AG10803 (cell line): ENCODE measurements at places on chromosomes 6 and 20.

GRCh38 chr6:130138116-130138908 is 84.4 kb downstream of the SAMD3 start:
- DNase-seq, result no peak

- no peak for DNase-seq
Observed at GRCh38 chr20:33064572-33065287, 11.0 kb downstream of the BPIFB3 start.

DNA sequence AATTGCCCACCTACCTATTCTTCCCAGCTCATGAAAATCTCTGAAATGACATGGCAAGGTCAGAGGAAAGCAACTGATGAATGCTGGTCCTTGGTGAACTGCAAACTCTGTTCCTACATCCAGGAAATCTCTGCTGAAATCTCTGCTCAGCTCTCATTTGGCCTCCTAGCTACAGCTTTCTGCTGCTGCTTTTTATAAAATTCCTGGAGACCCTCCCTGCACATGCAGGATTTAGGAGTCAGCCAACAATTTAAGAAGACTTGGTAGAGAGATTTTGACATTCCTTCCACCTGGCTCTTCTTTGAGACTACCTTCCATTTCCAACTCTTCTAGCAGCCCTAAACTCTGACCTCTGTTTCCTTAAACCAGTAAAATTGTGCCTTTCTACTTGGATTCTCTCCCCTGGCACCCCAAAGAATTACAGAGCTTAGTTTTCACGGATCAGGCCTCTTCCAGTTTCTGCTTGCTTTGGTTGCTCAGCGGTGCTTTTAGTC is 55.5 kb downstream of the PDE7B start:
- no peak for DNase-seq

GRCh38 chr6:121439926-121440325 is 4.5 kb downstream of the GJA1 start:
- no peak for DNase-seq

- DNase-seq, result no peak
Observed at GRCh38 chr20:47506850-47507249, 5.2 kb downstream of the NCOA3 start.

DNA sequence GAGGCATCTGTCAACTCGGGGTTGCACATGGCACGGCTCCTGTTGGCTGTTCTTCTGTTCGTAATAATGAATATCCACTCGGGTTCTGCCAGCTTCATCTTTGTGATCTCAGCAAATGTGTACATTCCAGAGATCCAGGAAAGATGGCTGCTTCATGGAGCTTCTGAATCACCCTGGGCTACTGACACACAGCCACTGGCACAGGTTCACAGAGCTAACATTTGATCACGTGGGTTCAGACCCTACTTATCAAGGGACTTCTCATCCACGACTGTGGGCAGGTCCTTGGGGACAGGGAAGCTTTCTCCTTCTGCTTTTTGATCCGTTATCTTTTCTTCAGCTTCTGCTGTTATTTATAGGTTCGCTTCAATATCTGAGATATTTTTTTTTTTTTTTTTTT is 18.1 kb downstream of the PPP1R3G start:
- DNase-seq, result no peak

GRCh38 chr6:164099269-164099865 is 684.8 kb downstream of the QKI start:
- no peak for DNase-seq

GRCh38 chr6:105832313-105832761 is 253.8 kb upstream of the PRDM1 start:
- DNase-seq, result peak; percentile 55

DNA sequence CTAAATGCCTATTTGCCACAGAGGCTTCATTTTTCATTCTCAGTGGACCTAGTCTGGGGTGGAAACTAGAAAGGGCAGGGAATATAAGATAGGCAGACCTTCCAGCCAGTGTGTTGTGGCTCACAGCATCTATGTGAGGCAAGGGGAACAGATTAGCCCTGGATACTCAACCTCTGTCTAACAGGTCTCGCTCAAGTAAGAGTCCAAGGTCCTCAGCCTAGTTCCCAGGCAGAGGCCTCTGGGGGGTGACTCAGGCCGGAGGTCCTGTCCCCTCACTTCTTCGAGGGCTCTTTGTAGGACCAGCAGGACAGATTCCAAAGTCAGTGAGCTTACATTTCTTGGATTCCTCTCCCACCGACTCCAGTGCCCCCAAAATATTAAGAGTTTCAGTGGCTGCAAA is 106.6 kb downstream of the ZMYND8 start:
- DNase-seq, result no peak

DNA sequence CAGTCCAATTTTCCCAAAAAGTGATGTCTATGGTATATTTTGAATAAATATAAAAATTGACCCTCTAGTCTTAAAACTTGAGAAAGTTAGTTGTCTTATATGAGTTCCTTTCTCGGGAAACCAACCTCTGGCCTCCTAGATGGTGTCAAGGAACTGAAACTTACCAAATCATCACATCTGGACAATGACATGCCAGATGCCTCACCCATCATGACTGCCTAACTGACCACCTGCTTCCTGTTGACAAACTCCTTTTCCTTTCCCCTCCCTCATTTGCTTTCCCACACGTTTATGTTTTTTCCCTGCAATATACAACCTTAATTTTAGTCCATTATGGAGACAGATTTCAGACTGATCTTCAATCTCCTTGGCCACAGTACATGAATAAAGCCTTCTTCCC is 731.0 kb downstream of the EPHA7 start:
- no peak for DNase-seq

DNA sequence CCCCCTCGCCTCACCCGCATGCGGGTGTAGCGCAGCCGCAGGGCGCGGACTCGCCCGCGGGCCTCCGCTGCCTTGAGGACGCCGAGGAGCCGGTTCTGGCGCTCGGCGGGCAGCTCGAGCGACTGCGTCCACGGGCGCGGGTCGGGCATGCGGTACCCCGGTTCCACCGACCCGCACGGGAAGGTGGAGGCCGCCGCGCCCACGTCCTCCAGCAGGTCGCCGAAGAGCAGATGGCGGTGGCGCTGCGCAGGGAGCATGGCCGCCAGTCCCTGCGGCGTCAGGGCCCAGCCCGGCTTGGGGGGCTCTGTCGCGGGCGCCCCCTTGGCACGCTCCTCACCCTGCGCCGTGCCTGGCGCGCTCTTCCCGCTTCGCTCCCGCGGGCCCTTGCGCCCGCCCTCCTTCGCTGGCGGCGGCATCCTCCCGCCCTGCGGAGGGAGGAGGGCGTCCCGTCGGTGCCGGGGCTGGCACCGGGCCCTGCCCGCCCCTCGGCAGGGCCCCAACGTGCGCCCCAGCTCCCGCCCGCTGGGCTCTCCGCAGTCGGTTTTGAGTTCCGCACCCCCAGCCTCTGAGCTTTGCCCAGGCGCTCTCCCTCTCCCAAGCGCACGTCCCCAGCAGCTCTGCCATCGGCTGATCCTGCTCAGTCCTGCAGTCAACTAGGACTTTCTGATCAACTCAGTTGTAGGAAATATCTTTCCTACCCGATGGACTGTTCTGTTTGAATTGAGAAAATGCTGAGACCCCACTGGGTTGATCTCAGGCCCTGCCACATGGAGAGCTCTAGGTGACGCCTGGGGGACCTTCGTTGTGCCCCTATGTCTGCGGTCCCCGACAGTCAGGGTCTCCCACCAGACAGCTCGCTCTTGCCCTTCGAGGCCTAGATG is at the start of gene LKAAEAR1:
TSS of gene LKAAEAR1 (minus strand) at position 595 of the 881 bp plus-strand sequence. CDS start at position 416, 179 bp downstream.
- no peak for DNase-seq

GRCh38 chr6:108702106-108702851 is 141.6 kb downstream of the FOXO3 start:
- DNase-seq, result no peak

DNA sequence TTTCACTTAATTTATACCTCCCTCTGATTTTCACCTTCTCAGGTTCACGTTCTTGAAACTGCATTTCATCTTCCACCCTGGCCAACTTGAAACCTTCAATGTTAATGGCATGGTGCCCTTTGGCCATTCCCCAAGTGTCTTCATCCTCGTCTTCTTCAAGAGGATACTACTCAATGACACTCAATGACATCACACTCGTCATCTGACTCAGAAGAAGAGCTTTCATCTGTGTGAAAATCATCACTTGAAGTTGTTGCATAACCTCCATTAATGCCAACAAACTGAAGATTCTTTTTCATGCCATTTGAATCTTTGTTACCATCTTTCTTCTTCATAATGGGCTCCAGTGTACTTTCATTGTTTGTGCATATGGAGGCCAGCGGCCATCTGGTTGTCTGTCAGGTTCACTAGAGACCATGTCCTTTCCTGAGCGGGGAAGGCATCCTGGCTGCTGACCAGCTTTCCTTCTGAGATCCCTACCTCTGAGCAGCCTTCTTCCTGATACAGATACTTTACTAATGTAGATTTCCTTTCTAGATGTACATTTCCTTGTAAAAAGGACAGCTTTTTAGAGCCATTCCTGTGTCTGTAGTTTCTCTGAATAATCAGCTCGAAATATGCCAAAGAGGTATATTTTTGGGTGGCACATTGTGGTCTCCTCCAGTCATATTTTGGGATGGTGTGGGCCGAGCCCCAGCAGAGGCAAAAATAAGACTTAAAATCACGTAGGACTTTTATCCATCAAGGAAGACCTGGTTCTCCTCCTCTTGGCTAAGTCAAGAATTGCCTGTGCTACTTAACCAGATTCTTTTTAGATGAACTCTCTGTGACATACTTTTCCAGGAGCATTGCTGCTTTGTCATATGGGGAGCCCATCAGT is 21.3 kb downstream of the TRMT6 start:
- DNase-seq, result no peak

DNA sequence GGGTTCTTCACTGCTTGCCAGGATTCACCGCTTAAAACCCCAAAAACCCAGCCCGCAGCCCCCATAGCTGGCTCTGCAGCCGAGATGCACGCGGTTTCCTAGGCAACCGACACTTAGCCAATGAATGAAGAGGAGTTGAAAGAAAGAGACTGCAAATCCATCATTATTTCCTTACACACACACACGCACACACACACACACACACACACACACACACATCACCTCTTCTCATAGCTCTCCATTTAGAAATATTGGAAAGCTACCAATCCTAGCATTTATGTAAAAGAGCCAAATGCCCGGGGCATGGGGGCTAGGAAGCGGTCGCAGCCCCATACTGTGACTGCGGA is 3.4 kb upstream of the TUBB2B start:
- peak; percentile 21 for DNase-seq

DNA sequence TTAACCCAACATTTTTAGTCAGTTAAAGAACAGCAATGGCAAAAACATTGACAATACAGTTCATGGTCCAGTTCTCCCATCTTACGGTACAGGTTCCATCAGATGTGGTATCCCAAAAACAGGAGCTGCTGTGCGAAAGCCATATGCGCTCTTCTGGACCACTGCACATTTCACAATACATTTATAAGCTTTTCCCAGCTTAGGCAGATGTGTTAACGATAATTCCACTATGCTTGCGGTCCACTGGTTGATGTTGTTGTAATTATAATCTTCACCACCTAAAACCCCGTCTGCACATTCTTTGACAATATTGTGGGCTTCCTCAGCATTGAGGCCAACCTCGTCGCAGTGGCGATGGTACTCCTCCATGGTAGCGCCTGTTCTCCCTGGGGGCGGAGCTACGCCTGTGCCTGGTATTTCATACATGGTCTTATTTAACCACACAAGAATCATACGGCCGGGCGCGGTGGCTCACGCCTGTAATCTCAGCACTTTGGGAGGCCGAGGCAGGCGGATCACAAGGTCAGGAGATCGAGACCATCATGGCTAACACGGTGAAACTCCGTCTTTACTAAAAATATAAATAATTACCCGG is 52.0 kb downstream of the BFSP1 start:
- DNase-seq, result no peak

- no peak for DNase-seq
Observed at GRCh38 chr6:41818271-41819054, 31.0 kb downstream of the TOMM6 start.

- no peak for DNase-seq
Observed at GRCh38 chr6:122223251-122223650, 176.2 kb upstream of the HSF2 start.

DNA sequence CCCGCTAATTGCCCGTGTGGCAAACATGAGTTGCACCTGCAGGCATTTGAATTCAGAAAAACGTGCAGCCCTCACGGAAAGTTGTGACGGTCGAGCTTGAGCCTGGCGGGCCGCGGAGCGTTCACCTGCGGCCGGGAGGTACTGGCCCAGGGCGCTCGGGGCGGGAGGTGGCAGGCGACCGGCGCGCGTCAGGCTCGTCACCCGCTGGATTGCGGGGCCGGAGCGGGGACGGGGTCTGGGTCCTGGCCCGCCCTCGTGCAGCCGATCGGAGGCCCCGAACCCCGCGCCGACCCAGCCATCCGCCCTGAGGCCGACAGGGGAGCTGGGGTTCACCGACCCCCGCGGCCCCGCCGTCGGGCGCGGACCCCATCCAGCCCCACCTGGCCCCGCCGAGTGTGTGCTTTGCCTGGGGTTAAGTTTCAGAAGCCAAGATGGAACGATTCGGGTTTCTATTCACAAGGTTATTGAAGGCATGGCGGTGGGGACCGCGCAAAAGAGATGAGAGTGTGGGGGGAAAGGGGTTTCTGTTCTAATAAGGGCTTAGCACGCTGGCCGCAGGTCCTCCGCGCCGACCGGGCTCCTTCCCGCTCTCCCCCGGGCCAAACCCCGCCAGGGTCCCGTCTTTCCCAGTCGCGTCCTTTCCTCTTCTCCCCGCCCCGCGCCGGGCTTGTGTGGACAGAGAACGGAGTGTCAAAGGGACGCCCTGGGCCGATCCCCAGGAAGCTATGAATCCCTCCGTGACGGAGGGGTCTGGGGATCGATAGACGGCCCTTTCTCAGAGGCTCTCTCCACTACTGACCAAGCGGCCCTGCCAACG is 1.6 kb upstream of the HEY2 start:
- DNase-seq, result no peak

- DNase-seq, result no peak
Observed at GRCh38 chr20:57953638-57954037, 243.8 kb upstream of the PMEPA1 start.

GRCh38 chr6:162363757-162364156 is 363.8 kb downstream of the PRKN start:
- DNase-seq, result no peak

DNA sequence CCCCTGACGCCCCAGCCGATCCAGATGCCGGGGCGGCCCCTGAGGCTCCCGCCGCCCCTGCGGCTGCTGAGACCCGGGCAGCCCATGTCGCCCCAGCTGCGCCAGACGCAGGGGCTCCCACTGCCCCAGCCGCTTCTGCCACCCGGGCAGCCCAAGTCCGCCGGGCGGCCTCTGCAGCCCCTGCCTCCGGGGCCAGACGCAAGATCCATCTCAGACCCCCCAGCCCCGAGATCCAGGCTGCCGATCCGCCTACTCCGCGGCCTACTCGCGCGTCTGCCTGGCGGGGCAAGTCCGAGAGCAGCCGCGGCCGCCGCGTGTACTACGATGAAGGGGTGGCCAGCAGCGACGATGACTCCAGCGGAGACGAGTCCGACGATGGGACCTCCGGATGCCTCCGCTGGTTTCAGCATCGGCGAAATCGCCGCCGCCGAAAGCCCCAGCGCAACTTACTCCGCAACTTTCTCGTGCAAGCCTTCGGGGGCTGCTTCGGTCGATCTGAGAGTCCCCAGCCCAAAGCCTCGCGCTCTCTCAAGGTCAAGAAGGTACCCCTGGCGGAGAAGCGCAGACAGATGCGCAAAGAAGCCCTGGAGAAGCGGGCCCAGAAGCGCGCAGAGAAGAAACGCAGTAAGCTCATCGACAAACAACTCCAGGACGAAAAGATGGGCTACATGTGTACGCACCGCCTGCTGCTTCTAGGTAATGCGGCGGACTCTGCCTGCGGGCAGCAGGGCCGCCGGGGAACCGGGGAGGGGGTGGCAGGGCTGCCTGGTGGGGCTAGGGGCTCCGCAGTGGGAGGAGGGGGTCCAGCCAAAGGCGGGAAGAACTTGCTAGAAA is 2.3 kb downstream of the GNAS start:
- DNase-seq, result no peak

GRCh38 chr6:108850669-108851465 is 2.6 kb downstream of the ARMC2 start:
- DNase-seq, result no peak
